Hair follicle dermal papilla cell (primary cell): ENCODE measurements at places on chromosomes 16 and 17. TPM values are rescaled to one million over a fixed set of nuclear protein-coding genes. Genes with fewer than 3 reads are reported as not detected.

The KCNJ18 gene
- not detected in 2 replicates for total RNA-seq

The CDH15 gene
- 0.12 and 0.32 TPM in 2 replicates for total RNA-seq

The KRT14 gene
- total RNA-seq = 5.5 and 7.0 TPM in 2 replicates

The HSD17B2 gene
- total RNA-seq = 1.5 and 2.4 TPM in 2 replicates

The MYL11 gene
- not detected in 2 replicates for total RNA-seq

The NTN1 gene
- total RNA-seq = 4.4 and 23.5 TPM in 2 replicates

The TBC1D3B gene
- not detected in 2 replicates for total RNA-seq

The SDR42E1 gene
- 1.9 and 2.1 TPM in 2 replicates for total RNA-seq

The CNGB1 gene
- total RNA-seq = not detected in 2 replicates

The CRYBA1 gene
- total RNA-seq = 0.32 and 0.97 TPM in 2 replicates

The RGS11 gene
- 2.2 and 3.2 TPM in 2 replicates for total RNA-seq

The ZPBP2 gene
- total RNA-seq = not detected in 2 replicates

The CYB561 gene
- 38.8 and 45.8 TPM in 2 replicates for total RNA-seq

The CLEC16A gene
- 26.7 and 27.4 TPM in 2 replicates for total RNA-seq

The TBC1D3 gene
- not detected in 2 replicates for total RNA-seq

The TEX14 gene
- under 0.01 TPM in 2 replicates for total RNA-seq

The MEFV gene
- 0.12 and 0.16 TPM in 2 replicates for total RNA-seq

The SSTR5 gene
- not detected in 2 replicates for total RNA-seq

The CHTF8 gene
- 60.7 and 67.2 TPM in 2 replicates for total RNA-seq

The MYLK3 gene
- 0.12 and 0.16 TPM in 2 replicates for total RNA-seq

The AURKB gene
- total RNA-seq = 2.1 and 6.1 TPM in 2 replicates

The EFCAB5 gene
- under 0.01 and 0.36 TPM in 2 replicates for total RNA-seq

The GIT1 gene
- total RNA-seq = 25.6 and 30.2 TPM in 2 replicates

The AATF gene
- 22.3 and 23.0 TPM in 2 replicates for total RNA-seq

The PPL gene
- total RNA-seq = 40.3 and 41.9 TPM in 2 replicates

The CDH5 gene
- under 0.01 TPM in 1 of 2 replicates, not detected in the other for total RNA-seq

The SPAG9 gene
- 121 and 141 TPM in 2 replicates for total RNA-seq

The CCL17 gene
- total RNA-seq = not detected in 2 replicates

The FDXR gene
- total RNA-seq = 14.1 and 26.0 TPM in 2 replicates

The CTF1 gene
- total RNA-seq = 3.5 and 5.8 TPM in 2 replicates

The USP43 gene
- total RNA-seq = 0.49 TPM in 2 replicates

The TVP23B gene
- 52.8 and 65.9 TPM in 2 replicates for total RNA-seq

The DNAI2 gene
- not detected in 2 replicates for total RNA-seq

The WIPF2 gene
- total RNA-seq = 9.5 and 10.4 TPM in 2 replicates

The MYADML2 gene
- total RNA-seq = not detected in 2 replicates

The KCNJ12 gene
- 0.49 and 0.61 TPM in 2 replicates for total RNA-seq

The FAM20A gene
- 6.7 and 8.1 TPM in 2 replicates for total RNA-seq

The HOXB2 gene
- 9.6 and 11.2 TPM in 2 replicates for total RNA-seq

The CCL16 gene
- total RNA-seq = not detected in 2 replicates

The FOXK2 gene
- total RNA-seq = 33.3 and 46.2 TPM in 2 replicates

The TTYH2 gene
- 3.9 and 7.5 TPM in 2 replicates for total RNA-seq

The NEUROD2 gene
- total RNA-seq = not detected in 2 replicates

The CLEC3A gene
- total RNA-seq = not detected in 2 replicates

The CMTM1 gene
- 3.4 and 3.6 TPM in 2 replicates for total RNA-seq

The RHBDL3 gene
- total RNA-seq = 0.12 and 0.49 TPM in 2 replicates

The CCL22 gene
- total RNA-seq = not detected in 2 replicates

The GNAO1 gene
- total RNA-seq = 0.12 and 0.32 TPM in 2 replicates

The NUP93 gene
- 40.7 and 44.6 TPM in 2 replicates for total RNA-seq

The CCT6B gene
- 3.0 and 3.2 TPM in 2 replicates for total RNA-seq

The MYH10 gene
- 51.5 and 68.5 TPM in 2 replicates for total RNA-seq

The SPNS2 gene
- total RNA-seq = 0.16 TPM in 1 of 2 replicates, not detected in the other

The CYLD gene
- 67.2 and 71.0 TPM in 2 replicates for total RNA-seq

The MEOX1 gene
- 0.65 TPM in 1 of 2 replicates, not detected in the other for total RNA-seq

The FOXL1 gene
- total RNA-seq = 2.9 TPM in 2 replicates

The SCARF1 gene
- total RNA-seq = 0.49 and 0.61 TPM in 2 replicates

The PLA2G10 gene
- not detected in 2 replicates for total RNA-seq
